Stimulated activated CD4-positive, alpha-beta T cell treated with anti-CD3 and anti-CD28 coated beads, Interleukin-1b, Interleukin-23, amount 100 ng/mL, for 1 hour (primary cell): ENCODE measurements at places on chromosomes 2 and 18.

GRCh38 chr2:101399021-101399799 lies 11.9 kb upstream of the CREG2 start:
- DNase-seq = no peak

DNA sequence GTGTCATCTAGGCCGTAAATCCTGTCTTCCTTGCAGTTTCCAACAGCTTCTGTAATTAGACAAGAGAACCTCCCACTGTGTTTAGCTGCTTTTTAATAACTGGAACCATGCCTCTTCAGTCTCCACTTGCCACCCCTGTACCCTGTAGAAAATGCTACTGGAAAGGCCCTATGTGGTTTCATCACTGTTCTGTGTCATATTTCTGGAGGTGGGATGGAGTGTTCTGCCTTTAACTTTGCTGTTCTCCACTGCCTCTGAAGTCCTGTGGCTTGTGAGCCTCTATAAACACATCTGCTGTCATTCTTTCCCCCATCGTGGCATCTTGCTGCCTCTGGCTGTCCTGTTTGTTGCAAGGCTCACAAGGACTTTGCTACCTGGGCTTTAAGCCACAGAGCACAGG lies 17.9 kb downstream of the MGAT5 start:
- no peak for DNase-seq

GRCh38 chr2:158953926-158954763 lies 14.3 kb upstream of the TANC1 start:
- no peak for DNase-seq

- no peak for DNase-seq
These were observed 6.0 kb upstream of the ALPP start for GRCh38 chr2:232372231-232373208.

GRCh38 chr2:37379881-37380296 lies 35.5 kb downstream of the QPCT start:
- no peak for DNase-seq
